CD4-positive, alpha-beta T cell treated with Interleukin-17A for 1 hour (primary cell): ENCODE measurements at places on chromosomes 2 and 18.

GRCh38 chr2:176193048-176193447 is 4.6 kb downstream of the HOXD1 start:
- no peak for DNase-seq

DNA sequence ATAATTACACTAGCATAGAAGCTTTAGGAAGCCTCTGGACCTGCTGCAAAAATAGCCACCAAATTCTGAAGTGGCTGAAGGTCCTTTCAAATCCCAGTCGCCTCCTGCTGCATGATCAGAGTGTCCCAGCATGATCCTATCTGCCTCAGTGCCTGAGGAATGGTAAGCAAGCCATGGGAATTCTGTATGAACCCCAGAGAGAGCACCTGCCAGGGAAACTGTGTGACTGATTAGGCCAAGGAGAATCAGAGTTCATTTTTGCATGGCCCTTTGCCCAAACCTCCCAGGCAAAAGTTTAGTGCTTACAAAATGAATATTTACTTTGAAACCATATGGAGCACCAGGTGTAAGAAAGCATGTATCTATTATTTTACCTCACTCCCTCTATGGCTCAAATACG is 221.4 kb downstream of the ARL4C start:
- no peak for DNase-seq

DNA sequence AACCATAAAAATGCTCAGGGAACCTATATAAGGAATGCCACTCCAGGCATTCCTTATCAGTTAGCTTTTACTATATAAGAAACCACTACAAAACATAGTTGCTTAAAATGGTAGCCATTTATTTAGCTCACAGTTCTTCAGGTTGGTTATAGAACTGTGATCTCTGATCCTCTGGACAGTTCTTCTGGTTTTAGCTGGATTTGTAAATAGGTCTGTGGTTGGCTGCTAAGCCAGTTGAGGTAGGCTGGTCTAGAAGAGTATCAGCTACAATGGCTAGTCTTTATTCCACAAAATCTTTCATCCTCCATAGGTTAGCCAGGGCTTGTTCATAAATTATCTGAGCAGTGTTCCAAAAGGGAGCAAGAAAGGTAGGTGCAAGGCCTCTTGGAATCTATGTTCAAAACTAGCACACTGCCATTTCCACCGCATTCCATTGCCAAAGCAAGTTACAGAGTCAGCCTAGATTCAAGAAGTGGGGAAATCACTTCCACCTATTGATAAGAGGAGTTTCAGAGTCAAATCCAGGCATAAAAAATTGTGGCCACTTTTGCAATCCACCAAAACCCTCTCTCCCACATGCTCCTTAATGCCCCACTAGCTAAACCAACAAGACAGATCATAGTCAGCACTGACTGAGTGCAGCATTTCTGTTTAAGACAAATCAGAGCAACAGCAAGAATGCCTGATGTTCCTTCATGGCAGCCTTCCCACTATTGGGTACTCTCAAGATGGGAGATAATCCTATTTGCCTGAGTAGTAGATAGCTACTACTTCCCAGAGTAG is 146.4 kb downstream of the IRS1 start:
- DNase-seq, result no peak

DNA sequence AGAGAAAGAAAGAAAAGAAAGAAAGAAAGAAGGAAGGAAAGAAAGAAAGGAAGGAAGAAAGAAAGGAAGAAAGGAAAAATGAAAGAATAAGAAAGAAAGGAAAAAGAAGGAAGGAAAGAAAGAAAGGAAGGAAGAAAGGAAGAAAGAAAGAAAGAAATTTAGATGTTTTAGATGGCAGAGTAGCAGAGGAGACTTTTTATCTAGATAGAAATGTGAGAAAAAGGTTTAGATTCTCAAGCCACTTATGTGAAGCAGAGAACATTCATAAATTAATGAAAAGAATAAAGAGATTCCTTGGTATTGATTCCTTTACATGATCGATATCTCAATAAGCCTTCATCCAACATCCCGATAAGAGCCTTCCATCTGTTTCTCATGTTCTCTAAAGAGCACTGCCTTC is 513.5 kb downstream of the CNTNAP5 start:
- DNase-seq, result no peak

DNA sequence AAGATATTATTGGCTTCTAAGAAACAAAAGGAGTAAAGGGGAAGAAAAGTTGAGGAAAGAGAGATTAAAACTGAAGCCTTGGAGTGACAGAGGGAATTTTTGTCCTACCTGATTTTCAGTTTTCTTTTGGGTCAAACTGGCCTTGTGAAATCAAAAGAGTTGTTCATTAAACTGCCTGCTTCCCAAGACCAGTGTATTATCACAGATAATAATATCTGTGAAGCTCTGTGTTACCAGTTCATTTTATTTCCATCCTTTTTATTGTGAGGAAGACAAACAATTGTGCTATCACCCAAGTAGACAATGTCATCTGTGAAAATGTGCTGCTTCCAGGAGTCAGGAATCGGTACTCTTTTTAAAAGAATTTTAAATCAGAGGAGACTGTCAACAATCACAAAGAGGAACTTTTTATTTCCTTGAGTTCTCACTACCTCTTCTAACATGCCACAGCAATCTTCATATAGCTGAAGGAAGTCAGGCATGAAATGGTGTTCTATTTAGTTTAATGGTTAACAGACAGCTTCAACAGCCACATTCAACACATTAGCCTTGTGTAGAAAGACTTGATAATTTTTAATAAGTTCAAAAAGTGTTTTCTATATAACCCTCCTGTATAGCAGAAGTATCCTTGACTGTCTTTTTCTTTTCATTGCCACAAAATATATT is 554.8 kb downstream of the PIK3C3 start:
- no peak for DNase-seq

DNA sequence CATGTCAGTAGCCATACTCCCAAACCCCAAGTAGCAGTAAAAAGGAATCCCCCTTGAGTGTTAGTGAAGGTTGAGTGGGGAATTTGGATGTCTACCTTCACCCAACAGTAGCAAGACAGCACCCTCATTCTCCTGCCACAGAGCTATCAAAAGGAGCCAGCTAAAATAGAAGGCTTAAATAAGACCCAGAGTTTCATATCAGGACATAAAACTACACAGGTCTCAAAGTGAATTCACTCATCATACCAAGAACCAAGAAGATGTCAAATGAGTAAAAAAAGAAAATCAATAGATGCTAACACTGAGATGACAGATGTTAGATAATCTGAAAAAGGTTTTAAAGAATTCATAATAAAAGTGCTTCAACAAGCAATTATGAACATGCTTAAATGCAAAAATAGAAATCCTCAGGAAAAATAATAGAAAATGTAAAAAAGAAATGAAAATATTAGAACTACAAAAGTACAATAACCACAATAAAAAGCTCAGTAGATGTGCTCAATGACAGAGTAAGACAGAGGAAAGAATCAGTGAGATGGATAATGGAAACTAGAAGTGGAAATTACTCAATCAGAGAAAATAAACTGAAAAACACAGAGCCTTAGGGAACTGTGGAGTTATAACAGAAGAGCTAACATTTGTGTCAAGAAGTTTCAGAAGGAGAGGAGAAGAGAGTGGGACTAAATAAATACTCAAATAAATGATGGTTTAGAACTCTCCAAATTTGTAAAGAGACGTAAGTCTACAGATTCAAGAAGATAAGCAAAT is 90.5 kb downstream of the EDAR start:
- DNase-seq, result no peak
